ENCODE measurements at places on chromosomes 2 and 18.

DNA sequence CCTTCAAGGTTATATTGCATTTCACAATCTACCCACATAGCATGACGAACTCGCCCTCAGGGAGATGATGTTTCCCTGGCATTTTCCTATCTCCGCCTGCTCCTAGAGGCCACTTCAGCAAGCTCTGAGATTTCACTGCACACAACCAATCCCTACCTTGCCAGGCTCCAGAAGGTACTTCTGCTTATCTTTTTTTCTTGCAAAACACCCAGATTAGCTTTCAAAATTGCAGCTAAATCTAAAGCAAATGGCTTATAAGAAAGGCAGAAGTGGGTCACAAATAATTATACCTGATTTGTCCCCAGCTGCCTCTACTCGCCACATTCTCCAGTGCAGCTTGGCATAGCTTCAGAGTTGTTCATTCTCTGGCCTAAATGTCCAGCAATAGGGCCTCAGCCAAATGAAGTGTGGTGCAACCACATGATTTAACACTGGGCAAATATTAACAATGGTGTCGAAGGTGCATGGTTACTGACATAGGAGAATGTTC, 32.4 kb upstream of the MRPL19 start:
- no peak for DNase-seq

DNA sequence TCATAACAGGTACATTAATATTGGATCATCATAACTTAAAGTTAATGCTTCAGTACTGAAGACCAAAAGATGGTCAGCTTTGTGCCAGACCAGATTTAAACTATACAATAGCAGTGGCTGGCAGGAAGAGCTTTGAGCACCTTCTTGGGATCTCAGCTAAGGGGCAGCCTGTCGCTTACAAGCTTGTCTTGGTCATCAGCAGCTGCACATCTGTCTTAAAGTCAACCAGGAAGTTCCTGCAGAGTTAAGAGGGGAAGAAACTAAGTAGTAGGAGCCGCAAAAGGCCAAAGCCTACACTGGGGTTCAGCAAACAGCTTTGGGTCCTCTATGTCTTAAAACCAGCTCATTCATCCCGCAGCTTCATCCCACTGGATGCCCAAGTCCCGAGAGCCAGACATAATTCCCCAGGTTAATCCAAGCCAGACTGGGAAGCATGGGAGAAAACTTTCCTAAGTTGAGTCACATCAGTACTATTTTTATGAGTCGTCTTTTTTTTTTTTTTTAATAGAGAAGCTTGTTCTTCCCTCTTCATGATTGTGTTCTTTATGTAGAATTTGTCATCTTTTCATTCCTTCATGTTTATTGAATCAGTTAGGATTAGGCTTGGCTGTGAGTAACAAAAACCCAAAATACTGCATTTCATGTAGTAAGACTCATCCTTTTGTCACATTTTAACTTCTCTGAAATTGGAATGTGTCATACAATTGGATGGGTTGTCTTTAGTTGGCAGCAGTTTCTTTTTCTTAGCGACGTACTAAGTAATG, 59.3 kb downstream of the SERTAD2 start:
- no peak for DNase-seq

DNA sequence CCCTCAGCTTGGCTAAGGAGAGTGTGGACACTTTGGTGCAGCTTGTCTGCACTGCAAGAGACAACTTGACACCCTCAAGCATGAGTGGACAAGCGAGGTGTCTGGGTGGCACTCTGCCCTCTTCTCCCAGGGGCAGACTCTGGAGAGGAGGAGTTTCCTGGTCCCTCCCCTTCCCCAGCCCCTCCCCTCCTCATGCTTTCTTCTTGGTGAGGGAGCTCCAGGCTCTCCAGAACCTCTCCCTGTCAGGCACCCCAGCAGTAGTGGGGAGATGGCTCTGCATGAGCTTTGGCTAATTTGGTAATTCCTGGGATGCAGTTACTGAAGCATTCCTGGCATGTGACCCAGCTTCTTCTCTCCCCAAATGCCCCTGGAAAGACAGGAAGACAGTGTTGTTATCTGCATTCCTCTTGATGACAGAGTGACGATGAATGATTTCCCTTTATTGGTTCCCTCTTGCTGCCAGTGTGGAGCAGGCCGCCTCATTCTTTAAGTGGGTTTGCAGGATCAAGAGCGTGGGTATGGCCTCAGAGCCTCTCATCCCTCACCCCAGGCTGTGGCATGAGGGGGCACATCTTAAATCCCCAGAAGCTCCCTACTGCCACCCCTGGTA, 89.2 kb downstream of the STPG4 start:
- no peak for DNase-seq

DNA sequence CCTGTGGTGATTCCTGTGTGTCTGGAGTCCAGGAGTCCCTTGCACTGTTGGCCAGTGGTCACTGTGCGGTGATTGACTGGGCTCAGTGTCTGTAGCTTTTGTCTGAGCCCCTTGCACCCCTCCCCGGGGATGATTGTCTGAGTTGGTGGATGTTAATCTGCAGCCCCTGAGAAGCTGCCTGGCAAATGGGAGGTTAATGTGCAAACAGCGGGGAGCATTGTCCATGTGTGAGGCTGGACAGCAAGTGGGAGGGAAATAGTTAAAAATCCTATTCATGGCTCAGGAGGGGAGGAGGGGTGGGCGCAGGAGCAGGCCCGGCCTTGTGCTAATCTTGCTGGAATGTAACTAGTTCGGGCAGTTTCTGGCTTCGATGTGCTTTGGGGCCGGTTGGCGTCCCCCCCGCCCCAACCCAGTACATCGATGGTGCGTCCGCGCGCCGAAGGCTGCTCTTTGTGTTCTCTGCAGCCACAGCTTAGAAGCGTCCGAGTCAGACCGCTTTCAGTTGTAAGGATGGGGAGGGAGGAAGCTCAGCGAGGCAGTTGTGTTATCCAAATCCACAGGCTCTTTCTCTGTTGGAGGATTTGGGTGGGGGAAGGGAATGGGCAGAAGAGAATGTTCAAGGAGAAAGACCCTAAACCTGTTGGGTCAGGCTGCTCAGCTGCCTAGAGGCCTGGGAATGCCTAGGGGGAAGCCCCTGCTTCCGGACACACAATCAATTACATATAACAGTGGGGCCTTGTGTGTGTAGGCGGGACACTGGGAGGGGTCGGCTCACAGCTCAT, 71.8 kb downstream of the TGOLN2 start:
- no peak for DNase-seq

GRCh38 chr2:55883357-55883756, 40.2 kb downstream of the EFEMP1 start:
- DNase-seq, result no peak

GRCh38 chr2:2107627-2108026, 223.4 kb downstream of the MYT1L start:
- no peak for DNase-seq

GRCh38 chr2:70247364-70248180, 856 bp downstream of the TIA1 start:
- DNase-seq, result no peak
